ENCODE measurements at places on chromosomes 1 and 21.

DNA sequence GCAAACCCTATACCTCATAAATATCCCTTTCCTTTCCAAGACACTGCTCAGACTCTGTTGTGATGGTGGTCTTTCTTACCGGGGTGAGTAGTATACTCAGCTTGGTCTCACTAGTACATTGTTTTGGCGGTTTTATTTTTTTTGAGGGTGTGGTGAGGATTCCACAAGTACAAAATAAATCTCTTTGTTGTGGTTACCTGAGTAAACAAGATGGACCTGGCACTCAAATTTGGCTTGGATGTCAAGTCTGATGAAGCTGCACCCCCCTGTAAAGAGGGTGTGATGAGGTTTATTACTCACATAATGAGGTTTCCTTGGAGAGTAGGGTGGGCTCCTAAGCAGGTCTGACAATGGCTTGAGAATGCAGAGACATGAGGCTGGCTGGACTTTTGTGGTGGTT, 68.2 kb upstream of the KCNJ6 start:
- no peak for DNase-seq

DNA sequence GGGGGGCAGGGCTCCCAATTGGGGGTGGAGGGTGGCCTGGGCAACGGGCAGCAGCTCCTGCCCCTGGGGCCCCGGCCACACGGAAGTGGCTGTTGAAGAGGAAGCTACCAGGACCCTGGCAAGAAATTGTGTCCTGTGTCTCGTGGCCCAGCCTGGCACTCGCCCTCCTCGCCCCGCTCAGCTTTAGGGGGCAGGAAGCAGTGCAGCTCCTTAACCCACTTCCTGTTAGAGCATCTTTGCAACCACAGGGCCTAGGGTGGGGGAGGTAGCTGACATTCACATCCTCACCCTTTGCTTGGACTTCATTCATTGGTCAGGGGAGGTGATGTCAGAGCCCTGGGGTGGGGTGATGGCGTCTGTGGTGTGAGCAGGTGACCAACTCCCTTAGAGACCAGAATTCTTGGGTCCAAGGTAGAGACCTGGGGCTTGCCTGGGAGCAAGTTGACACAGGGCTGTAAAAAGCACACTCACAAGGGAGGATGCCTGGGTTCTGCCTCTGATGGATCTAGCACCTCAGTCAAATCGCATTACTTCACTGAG, at the start of gene ARHGAP30:
Gene ARHGAP30, minus strand, starts transcription at position 161 of the 540 bp plus-strand sequence. CDS start 267 bp downstream, outside the sequence.
- no peak for DNase-seq

- no peak for DNase-seq
These were observed 167.1 kb downstream of the ZBTB18 start for GRCh38 chr1:244218220-244218619.

- no peak for DNase-seq
These were observed 45.8 kb downstream of the NR5A2 start for GRCh38 chr1:200073286-200073637.

- DNase-seq = no peak
These were observed 189.4 kb upstream of the FGGY start for GRCh38 chr1:59107516-59107915.

- DNase-seq = no peak
These were observed 268.9 kb downstream of the HHAT start for GRCh38 chr1:210597555-210598134.

Measured in omental fat pad (tissue), 4 donors.